ENCODE measurements at places on chromosomes 11 and 22. TPM values are rescaled to one million over a fixed set of nuclear protein-coding genes. Genes with fewer than 3 reads are reported as not detected.

GRCh38 chr11:108593923-108594434 is 411 bp upstream of the EXPH5 start:
- no peak for DNase-seq

DNA sequence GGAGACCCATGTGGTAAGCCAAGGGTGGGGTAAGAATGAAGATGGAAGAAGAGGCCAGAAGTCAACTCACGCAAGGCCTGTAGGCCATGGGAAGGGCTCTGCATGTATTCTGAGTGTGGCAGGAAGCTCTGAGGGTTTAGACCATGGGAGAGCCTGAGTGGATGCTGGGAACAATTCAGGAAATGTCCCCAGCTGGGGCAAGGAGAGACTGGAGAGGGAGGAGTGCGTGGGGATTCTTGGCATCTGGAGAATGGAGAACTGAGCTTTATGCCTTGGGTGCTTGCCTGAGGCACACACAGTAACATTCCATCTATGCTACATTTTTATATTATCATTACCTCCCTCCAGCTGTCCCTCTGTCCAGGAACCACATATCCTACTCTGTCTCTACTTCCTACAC is 50.4 kb upstream of the CD82 start:
- DNase-seq = no peak

The TSPAN18 gene
- 0.64 TPM for total RNA-seq

DNA sequence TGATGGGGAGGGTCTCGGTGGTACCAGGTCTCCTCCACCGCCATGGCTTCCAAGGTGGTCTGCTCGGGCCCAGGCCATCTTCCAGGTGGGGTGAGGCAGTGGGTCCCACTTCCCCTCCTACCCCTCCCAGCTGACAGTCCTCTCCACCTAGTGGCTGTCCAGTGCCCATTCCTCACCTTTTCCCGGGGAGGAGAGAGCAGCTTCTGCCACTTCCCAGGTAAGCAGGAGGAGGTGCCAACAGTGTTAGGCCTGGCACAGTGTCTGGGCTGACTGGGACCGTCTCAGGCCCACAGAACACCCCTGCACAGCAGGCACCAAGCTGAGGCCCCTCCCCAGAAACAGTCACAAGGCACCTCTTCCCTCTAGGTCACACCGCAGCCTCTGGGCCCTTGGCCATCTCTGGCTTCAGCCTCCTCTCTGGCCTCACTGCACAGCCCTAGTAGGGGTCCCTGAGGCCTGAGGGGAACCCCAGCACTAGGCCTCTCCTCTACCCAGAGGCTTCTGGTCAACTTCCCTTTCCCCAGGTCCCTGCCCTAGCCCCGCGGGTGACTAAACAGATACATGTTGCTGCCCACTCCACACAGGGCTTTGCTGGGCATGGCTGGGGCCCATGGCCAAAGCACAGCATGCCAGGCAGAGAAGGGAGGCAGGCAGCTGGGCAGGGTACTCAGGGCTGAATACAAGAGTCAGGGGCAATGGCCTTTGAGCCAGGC is 2.3 kb upstream of the ANKRD13D start:
- no peak for DNase-seq

The MFRP gene
- not detected for total RNA-seq

- DNase-seq = no peak
These were observed 12.7 kb downstream of the TMEM45B start for GRCh38 chr11:129828301-129828836.
